ENCODE measurements at places on chromosomes 6 and 20.

DNA sequence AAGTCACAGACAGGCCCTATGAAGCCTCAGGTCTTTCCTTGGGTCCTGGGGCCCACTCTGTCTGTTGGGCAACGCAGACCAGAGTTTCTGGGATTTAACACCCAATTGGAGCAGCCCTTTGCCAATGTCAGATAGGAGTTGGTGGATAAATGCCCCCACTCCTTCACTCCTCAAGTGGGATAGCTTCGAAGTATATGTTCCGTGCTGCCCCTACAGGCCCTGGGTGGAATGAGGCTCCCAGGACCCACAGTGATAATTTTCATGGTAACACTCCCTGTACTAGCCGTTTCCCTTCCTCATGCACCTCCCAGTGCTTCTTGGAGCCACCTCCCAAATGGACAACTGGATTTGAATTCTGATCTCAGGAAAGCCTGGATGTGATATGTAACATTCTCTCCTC is 145.4 kb downstream of the FOXA2 start:
- no peak for DNase-seq

GRCh38 chr6:156963712-156964700 is 186.8 kb downstream of the ARID1B start:
- DNase-seq, result no peak

- DNase-seq, result no peak
These were observed 33.9 kb downstream of the CCN2 start for GRCh38 chr6:131917318-131917717.

DNA sequence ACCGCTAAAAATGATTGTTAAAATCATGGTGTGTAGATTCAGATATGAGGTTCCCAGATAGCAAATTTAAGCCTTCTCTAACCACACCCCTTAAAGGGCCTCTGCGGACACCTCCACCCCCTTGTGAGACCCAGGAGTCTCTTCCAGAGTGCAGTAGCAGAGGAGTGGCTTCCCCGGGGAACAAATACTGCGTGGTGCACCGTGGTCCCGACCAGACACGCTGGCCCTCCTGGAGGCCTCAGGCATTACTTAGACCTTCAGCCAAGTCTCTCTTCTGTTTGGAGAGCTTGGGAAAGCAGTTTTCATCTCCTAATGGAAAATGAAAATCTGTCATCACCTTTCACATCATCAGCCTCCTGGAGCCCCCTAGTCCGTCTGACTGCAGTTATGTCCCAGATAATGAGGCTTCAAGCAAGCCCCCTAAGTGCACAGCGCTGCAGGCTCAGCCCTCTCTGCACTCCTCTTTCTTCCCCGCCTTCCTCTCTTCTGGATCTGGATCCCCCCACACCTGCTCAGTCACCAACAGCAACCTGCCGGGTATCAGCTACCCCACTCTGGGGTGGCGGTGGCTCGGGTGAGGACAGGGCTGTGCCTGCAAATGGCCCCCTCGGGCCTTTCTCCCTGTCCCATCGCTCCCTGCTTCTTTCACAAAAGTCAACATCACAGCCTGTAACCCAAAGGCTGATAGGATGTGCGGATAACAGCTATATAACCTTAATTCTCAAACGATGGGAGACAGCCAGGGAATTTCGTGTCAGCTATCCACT is 58.8 kb upstream of the TAGAP start:
- DNase-seq, result no peak

- DNase-seq, result no peak
These were observed 46.1 kb upstream of the PRDM1 start for GRCh38 chr6:106039897-106040592.

- DNase-seq, result no peak
These were observed 25.8 kb upstream of the TOP1 start for GRCh38 chr20:41002842-41003142.

- no peak for DNase-seq
These were observed 5.4 kb downstream of the CTSZ start for GRCh38 chr20:59001449-59002171.

GRCh38 chr6:117483645-117484016 is 1.2 kb downstream of the DCBLD1 start:
- no peak for DNase-seq

- no peak for DNase-seq
These were observed 14.3 kb downstream of the ID4 start for GRCh38 chr6:19851241-19852089.

DNA sequence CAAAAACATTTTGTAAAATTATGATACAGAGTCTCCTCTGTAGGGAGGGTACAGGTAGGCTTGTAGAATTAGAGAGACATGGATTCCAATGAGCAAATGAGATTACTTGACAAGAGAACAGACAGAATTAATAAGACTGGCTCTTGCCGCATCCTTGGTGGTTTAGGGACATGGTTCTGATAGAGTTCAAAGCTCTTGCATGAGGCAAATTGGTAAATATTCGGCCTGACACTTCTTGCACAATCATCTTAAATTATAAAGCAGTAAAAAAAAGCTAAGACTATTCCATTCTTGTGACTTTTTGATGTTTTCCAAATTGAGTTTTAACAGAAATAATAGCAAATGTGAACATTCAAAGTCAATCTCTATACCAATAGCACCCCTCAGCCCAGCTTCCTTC is 14.9 kb upstream of the KLHL31 start:
- no peak for DNase-seq

DNA sequence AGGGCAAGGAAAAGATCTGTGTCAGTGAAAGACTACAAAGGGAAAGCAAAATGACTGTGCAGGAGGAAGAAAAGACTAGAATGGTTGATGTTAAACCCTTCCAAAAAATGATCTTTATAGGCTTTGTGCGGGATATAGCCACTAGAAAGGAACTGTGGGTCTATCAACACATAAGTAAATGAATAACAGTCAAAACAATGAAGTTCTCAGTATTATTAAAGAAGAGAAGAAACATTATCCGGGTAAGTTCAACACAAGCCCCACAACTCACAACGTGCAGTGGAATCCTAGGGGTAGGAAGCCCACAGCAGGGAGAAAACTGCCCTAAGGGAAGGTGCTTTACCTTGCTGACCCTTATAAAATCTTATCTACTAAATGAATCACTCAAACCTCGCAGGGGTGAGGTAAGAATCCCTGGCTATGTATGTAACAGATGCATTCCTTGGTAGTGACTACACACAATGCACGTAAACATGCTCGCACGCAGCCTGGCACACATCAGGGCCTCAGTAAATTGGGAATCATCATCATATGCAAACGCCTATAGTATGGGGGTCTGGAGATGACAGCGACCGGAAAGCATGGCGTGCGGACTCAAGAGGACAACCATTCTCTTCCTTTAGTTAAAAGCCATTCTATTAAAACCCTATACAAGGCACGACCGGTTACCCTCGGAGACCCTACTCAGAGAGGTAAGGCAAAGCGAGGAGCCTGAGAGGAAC is 11.3 kb downstream of the TFAP2A start:
- DNase-seq, result no peak

DNA sequence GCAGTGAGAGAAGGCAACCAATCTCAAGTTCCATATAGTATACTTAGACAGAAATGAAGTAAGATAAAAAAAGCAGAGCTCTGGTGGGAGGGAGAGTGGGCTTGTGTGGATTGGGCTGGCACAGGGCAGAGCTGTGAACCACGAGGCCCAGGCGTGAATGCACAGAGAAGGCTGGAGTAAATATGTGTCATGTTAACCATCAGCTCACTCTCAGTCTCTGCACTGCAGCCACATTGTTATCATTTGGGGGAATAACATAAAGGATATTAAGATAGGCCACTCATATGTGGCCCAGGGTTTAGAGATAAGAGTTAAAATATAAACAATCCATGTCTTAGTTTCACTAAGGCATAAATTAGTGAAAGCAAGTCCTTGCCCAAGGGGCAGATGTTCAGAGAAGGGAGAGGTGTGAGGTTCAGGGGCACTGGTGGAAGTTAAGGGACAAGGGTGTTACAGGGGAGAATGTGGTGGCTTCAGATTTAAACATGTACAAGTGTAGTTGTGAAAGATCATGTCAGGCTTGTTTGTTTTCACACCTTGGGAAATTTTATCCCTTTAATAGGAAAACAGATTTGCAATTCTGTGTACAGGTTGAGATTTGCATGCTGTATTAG is 14.4 kb downstream of the GMPR start:
- peak; percentile 17 for DNase-seq

DNA sequence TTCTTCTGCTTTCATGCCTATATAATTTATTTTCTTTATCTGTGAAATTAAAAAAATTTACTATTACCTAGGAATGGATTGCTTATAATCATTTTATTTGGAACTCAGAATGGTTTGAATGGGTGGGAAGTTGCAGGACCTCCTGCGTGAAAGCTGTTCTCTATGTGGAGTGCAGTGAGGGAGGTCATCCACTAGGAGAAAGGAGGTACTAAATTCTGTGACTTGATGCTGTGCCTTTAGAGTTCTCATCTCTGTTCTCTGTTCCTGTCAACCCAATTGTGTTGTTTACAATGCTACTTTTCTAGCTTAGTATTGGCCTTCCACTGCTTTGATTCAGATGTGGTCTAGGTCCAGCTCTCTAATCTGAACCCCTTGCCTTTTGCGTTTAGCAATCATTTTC is 65.0 kb upstream of the HIVEP1 start:
- no peak for DNase-seq

DNA sequence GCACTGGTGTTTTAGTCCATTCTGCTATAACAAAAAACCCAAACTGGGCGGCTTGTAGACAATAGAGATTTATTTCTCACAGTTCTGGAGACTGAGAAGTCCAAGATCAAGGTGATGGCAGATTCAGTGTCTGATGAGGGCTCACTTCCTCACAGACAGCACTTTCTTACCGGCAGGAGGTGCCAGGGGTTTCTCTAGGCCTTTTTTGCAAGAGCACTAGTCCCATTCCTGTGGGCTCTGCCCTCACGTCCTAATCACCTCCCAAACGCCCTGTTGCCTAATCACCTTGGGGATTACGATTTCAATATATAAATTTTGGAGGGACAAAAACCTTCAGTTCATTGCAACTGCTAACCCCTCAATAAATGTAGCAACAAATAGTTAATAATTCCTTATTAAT is 140.0 kb upstream of the SGK1 start:
- DNase-seq, result no peak

DNA sequence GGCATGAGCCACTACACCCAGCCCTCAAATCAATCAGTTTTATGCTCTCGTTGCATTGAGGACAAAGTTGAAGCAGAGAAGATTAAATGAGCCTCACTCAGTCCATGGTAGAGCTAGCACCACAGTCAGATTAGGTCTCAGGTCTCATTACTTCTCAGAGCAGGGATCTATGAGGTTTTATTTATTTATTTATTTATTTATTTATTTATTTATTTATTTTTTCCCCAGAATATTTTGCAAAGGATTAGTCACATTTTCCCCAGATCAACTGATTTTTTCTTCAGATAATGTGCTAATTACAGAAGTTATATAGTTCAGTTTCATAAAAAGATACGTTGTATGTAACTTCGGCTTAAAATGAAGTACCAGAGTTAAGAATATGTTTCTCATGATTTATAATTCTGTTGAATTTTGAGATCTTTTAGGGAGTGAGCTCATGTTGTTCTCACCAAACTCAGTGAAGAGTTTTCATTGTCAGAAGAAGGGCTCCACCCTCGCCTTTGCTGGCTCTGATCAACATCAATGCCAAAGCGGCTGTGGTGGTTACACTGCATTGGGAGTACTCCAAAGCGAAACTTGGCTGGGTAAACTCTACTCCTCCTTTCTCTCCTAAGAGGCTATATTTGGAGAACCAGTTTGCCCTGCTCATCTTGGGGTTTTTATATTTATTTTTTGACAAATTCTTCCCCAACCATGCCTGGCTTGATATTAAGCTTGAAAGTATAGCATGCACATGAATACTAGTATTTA is 12.9 kb upstream of the ID4 start:
- no peak for DNase-seq

DNA sequence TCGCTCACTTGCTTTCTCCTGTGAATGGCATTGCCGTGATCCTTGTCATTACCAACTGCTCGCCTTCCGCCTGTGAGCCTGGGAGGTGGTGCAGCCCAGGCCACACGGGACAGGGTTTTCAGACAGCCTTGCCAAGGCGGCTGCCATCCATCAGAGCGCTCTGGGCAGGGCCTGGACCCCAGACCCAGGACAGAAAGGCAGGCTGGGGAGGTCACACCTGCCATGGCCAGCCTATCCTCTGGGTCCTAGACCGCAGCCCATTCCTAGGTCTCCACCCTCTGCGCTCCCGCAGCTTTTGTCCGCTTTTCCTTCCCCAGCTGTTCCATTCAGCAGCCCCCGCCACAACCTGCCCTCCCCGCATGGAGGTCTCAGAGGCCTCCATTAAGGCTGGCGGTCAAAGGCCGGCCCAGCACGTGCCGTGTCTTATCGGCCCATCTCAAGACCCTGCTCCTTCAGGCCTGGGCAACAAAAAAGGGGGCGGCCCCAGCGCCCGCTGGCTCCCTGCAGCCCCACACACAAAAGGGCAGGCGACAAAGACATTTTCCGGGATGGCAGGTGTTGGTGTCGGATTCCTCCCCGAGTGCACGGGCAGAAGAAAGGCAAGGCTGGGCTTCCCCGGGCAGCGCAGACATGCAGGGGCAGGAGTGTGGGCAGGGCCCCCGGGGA is 28.1 kb downstream of the INSM1 start:
- DNase-seq, result no peak

DNA sequence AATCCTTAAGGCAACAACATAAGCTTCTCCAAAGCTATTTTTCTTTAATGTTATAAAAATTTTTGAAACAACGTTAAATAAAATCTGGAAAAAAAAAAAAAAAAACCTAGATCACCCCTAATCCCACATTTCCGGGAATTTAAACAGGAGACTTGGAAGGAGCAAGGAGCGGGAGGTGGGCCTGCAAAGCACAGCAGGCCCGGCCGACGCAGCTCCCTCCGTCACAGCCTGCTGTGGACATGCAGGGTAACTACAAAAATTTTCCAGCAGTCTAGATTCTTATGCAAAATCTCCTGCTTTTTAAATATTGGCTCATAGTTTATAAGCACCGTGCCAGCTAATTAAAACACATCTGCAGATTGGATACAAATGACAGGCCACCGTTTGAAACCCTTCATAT is 23.5 kb downstream of the FOXF2 start:
- no peak for DNase-seq

DNA sequence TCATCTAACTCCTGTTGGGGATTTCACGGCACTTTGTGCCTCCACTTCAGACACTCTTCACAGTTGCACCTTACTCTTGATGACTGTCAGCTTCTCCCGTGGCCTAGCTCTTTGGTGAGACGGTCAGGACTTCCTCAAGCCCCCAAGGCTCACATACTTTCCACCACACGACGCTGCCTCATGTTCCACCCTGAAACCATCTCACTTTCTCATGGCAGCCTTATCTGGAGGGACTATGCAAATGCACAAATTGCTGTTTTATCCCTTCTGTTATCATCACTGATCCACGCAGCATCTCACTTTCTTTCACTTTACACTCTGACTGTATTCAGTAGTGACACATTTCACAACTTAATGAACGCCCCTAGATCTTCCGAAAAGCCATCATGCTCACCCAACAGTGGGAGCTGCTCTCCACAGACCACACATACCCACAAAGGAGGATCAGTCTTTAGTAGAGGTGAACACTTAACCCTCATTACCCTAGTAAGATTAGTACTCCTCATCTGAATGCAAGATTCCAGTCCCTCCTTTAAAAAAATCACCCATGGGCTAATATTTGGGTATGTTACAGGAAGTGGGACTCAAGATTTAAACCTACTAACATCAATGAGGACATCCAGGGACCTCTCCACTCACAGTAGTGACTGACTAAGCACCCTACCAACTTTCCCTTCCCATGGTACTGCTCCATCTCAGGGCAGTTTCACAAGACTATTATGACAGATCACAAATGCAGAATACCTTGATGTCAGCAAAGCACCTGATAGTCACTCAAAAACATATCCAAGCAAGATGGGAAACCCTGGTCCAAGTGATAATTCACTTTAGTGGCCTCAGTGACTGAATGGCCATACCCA is 35.4 kb downstream of the FYN start:
- DNase-seq, result peak; percentile 44

- peak; percentile 20 for DNase-seq
These were observed 62.5 kb downstream of the PYGB start for GRCh38 chr20:25310268-25310920.
